SJSA1 (cell line): ENCODE measurements at places on chromosomes 3 and 15. TPM values are rescaled to one million over a fixed set of nuclear protein-coding genes. Genes with fewer than 3 reads are reported as not detected.

GHRL gene
- total RNA-seq: 0.21 TPM in 1 of 2 replicates, not detected in the other

EXD1 gene
- not detected in 2 replicates for total RNA-seq

TMCO5A gene
- not detected in 2 replicates for total RNA-seq

NOX5 gene
- total RNA-seq: not detected in 2 replicates

TMC3 gene
- 0.03 TPM in 1 of 2 replicates, not detected in the other for total RNA-seq

TGM4 gene
- 0.05 TPM in 1 of 2 replicates, not detected in the other for total RNA-seq

HYKK gene
- total RNA-seq: 4.1 and 9.4 TPM in 2 replicates

CCR8 gene
- total RNA-seq: not detected in 2 replicates

TRPM1 gene
- 0.08 TPM in 1 of 2 replicates, not detected in the other for total RNA-seq

HRH1 gene
- 15.9 and 21.9 TPM in 2 replicates for total RNA-seq

ANKUB1 gene
- total RNA-seq: 0.31 TPM in 1 of 2 replicates, not detected in the other

SPINK8 gene
- total RNA-seq: not detected in 2 replicates

IL20RB gene
- 3.2 and 3.6 TPM in 2 replicates for total RNA-seq

DNA sequence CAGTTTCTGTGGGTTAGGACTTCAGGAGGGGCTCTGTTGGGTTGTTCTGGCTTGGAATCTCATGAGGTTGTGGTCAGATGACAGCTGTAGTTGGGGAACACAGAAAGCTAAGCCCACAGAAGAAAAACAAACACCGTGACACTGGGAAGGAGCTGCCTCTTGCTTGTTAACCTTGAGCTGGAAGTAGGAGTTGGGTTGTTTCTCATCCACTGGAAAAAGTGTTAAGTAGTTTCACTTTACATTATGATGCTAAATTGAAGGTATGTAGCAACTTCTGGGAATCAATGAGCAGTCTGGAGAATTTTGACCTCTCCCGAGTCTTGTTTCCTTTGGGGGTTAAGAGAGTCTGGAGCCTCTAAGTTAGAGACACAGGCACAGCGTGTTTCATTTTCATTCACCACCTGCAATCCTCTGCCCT lies 20.4 kb downstream of the HACD3 start:
- DNase-seq: peak; percentile 57

GRCh38 chr15:80160570-80161156 lies 7.9 kb downstream of the FAH start:
- no peak for DNase-seq

DNA sequence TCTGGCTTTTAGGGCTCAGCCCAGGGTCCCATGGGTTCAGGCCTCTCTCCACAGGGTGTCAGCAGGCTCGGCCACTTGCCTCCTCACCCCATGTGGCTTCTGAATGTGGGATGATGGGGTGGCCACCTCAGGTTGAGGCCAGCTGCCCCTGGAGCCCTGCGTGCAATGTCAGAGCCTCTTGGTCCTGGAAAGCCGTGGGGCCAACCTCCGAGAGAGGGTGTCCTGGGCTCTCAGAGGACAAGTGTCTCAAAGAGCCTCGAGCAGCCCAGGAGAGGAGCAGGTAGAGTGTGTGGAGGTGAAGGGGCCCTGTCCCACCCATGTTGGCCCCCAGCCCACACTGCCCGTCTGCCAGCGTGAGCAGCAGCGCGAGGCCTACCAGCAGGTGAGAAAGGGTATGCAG lies 86.0 kb downstream of the PLXNA1 start:
- no peak for DNase-seq

DNA sequence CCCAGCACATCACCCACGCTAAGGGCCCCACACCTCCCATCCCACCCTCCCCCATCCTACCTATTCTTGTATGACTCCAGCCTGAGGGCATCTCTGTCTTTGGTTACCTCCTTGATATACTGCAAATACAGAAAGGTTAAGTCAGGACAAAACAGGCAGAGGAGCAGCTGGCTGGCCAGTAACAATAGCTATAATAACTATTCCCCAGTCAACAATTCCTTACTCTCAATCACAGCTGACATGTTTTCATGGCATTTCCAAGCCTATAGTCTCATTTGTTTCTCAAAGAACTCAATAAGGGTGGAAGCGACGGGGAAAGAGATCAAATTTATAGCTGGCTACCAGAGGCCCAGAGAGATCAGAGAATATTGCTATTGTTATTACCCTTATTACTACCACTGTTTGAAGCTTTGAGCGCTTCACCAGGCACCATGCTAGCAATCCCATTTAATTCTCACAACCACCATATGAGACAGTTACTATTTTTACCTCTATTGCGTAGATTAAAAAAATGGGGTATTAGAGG lies 93.0 kb upstream of the C2CD4B start:
- no peak for DNase-seq

- DNase-seq: no peak
Measured at GRCh38 chr3:54875596-54876268, 52.1 kb downstream of the LRTM1 start.

- DNase-seq: no peak
Measured at GRCh38 chr3:53044371-53044710, 1.5 kb downstream of the SFMBT1 start.

GRCh38 chr3:17535274-17535673 lies 207.2 kb downstream of the TBC1D5 start:
- no peak for DNase-seq

- no peak for DNase-seq
Measured at GRCh38 chr15:70605606-70606410, 157.6 kb downstream of the UACA start.

DNA sequence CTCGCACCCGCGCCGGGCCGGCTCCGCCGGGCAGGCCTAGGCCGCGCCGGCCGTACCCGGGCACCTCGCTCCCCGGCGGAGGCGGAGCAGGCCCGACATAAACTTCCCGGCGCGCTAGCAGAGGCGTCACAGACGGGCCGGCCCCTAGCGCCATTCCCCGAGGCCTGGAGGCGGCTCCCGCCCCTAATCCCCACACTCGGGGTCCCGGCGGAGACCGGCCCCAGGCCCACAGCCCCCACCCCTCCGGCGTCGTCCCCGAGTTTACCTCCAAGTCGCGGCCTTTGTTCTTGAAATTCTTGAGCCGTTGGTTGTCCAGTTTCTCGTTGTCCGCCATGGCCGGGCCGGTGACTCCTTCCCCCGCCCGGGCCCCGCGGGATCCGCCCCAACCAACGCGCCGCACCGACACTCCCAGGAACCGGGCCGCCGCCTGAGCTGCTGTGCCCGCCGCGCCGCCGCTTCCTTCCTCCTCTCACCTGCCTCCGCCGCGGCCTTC lies 376 bp downstream of the KPNA4 start:
- peak; percentile 59 for DNase-seq

DNA sequence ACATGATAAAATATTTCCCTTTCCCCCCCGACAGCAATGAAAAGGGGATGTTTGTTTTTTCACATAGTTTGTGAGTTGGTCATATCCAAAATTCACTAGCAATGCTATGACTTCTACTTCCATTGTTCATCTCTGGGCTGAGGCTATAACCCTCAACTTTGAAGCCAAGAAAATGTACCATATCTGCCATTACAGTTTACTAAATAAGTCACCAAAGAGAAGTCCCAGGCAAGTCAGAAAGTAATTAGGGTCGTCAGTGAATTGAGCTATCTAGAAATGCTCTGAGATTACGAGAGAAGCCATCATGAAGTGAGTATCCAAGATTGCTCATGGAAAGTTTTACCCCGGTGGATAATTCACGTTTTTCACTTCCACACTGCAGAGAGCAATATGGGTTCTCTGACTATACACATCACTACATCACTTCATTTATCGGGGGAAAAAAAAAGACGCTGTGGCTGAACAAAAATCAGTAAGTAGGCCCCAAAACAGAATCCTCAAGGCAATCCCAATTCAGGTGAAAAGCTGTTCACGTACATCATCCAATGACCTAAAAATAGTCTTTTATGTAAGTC lies 1.4 kb downstream of the PEAK1 start:
- peak; percentile 87 for DNase-seq

- DNase-seq: no peak
Measured at GRCh38 chr3:30643763-30644462, 37.5 kb downstream of the TGFBR2 start.

DNA sequence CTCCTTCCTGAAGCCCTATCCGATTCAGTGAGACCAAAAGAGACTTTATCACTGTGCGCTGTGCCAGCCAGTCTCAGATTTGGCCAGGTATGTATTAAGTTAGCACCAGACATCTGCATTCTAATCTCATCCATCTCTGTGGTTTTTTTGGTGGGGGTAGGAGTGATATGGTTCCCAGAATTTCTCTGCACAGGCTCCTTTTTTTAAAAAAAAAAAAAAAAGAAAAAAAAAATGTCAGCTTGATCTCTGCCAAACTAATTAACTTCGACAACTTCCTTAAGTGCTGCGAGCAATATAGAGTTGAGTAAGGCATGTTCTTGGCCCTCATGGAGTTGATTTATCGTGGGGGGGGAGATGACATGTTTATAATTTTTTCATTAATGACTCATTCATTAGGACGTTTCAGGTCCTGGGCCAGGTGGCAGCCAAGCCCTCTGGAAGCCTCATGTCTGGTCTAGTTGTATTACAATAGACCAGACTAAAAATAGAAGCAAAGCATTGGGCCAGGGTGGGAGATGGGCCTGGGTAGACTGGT lies 12.9 kb downstream of the SLCO3A1 start:
- DNase-seq: no peak

GRCh38 chr3:108918866-108919265 lies 34.8 kb downstream of the GUCA1C start:
- no peak for DNase-seq

DNA sequence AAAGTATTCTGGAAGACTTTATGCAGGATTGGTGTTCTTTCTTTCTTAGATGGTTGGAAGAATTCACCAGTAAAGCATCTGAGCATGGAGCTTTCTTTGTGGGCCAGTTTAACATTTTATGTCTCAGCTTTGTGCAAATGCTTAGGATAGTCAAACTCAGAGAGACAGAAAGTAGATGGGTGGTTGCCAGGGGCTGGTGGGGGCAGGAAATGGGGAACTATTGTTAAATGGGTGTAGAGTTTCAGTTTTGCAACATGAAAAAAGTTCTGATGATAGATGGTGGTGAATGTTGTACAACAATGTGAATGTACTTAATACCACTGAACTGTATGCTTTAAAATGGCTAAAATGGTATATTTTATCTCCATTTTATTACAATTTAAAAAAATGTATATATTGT lies 24.8 kb downstream of the SPCS1 start:
- no peak for DNase-seq

DNA sequence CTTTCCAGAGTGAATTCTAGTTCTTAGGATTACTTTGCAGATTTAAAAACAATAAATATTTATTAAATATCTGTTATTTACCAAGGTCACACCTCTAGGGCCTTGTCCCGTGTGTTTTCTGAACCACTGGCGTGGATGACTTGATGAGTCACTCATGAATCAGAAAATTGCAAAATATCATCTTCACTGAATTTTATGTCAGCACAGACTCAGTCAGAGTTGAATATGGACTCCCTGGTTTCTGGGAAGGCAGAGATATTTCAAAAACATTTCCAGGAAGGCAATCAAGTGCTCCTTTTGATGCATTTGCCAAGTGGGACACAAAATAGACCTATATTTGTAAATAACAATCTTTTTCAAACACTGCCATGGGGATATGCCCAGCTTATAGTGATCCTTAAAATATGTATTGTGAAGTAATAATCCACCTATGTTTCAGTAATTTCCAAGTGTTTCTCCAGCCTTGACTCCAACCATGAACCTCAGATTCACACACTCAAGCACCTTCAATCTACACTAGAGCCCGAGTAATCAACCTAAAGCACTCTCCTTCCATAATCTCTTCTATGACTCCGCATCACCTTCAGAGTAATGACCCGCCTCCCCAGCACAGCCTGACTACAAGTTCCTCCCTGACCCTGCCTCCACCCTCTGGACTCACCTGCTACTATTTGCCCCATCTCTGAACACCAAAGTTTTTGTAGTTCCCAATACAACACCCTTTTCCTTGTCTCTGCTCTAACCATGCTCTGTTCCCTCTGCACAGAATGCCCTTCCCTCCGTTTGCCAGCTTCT lies 24.3 kb downstream of the DPH3 start:
- no peak for DNase-seq

DNA sequence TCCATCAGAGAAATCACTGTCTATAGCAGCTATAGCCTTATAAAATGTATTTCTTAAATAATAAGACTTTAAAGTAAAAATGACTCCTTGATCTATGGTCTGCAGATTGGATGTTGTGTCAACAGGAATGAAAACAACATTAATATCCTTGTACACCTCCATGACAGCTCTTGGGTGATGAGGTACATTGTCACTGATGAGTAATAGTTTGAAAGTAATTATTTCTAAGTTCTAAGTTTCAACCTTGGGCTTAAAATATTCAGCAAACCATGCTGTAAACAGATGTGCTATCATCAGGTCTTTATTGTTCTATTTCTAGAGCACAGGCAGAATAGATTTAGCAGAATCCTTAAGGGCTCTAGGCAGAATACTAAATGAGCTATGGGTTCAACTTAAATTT lies 568.2 kb upstream of the BCHE start:
- DNase-seq: no peak

DNA sequence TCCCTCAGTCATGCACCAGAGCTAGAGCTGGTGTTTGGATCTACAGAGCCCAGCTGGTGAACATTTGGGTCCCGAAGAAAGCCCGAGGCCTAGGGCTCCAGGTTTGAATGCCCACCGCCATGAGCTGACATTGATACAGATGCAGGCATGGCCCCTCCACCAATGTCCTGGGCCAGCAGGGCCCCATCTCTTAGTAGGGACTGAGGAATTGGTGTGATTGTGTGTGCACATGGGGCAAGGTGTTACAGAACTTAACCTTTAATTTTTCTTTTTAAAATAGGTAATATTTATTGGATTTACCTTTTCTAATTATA lies 11.0 kb downstream of the PODXL2 start:
- no peak for DNase-seq

- DNase-seq: no peak
Measured at GRCh38 chr3:103712320-103713008, 1277.6 kb downstream of the ZPLD1 start.

DNA sequence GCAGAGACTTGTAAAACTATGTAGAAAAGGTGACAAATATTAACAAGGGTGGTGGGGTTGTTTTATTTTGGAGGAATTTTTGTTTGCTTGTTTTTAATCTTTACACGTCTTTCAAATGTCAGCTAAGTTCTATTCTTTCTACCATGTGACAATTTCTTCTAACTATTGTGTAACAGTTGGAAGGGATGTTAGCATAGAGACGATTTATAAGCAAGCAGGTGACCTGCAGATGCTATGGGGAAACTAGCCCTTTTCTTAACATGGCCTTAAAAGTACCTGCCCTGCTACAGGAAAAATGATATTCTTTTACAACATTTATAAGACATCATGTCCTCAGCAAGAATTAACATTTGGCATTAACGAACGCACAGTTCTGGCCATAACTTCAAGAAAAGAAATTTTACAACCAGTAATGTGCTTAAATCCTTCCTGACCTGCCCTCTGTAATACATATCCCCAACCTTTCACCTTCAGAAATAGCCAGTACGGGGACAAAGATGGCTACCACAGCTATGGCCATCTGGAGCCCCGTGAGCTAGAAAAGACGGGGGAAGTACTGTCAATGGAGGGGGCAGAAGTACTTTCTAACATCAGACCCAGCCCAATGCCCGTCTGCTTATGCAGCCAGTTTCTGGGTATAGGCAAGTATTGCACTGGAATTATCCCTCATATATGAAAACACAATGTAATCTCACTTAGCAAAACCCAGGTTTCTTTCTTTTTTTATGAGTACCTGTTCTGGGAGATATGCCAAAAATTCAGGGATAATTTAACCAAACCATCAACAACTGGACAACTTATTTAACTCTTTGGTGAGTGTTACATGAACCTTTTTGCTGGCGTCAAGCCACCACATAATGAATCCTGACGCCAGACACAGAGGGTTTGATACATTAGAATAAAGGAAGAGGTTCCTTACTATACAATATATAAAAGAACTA lies 67.7 kb upstream of the NR2F2 start:
- no peak for DNase-seq

- no peak for DNase-seq
Measured at GRCh38 chr3:116920826-116921610, 211.4 kb downstream of the TUSC7 start.
